GOT3 (cell line): ENCODE measurements at places on chromosomes 5 and 9.

- no peak for DNase-seq
Observed at GRCh38 chr9:114844766-114845165, 38.9 kb upstream of the TNFSF15 start.

DNA sequence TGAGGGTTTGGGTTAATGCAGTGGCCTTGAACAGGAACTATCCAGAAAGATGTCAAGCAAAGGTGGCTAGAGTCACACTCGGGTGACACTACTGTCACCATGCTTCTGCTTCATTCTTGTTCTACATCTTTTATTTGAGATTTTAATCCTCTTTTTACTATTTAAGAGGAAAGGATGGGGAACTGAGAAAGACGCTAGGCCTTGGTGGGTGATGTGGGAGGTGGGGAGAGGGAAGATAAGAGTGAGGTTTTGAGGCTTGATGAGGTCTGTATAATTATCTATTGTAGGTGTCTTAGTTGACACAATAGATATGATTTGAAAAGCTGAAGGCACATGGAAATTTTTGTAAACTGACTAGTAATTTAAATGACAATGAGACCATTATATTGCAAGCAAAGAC lies 3.5 kb upstream of the BASP1 start:
- no peak for DNase-seq

GRCh38 chr5:172336264-172336663 lies 52.7 kb upstream of the UBTD2 start:
- DNase-seq = no peak

- DNase-seq = no peak
Observed at GRCh38 chr9:112056996-112057395, 118.1 kb downstream of the SUSD1 start.

GRCh38 chr9:129227843-129228189 lies 49.8 kb upstream of the IER5L start:
- no peak for DNase-seq

DNA sequence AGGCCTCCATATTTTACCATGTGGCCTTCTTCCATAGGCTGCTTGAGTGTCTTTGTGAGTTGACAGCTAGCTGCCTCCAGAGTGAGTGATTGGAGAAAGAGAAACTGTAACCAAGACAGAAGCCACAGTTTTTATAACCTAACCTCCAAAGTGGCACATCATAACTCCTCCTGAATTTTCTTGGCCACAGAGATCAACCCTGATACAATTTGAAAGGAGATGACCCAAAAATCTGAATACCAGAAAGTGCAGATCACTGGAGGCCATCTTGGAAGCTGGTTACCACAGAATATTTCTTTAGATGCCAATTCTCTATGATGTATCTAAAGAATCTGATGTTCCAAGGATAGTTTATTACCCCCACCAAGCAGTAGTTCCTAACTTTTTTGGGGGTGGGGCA lies 254.3 kb upstream of the PDE4D start:
- no peak for DNase-seq
